Activated CD4-positive, CD25-positive, alpha-beta regulatory T cell (primary cell): ENCODE measurements at places on chromosomes 7 and 10.

GRCh38 chr7:82542665-82543064 is 99.1 kb upstream of the CACNA2D1 start:
- DNase-seq = no peak

- no peak for DNase-seq
Observed at GRCh38 chr10:8331387-8331786, 276.9 kb downstream of the GATA3 start.

DNA sequence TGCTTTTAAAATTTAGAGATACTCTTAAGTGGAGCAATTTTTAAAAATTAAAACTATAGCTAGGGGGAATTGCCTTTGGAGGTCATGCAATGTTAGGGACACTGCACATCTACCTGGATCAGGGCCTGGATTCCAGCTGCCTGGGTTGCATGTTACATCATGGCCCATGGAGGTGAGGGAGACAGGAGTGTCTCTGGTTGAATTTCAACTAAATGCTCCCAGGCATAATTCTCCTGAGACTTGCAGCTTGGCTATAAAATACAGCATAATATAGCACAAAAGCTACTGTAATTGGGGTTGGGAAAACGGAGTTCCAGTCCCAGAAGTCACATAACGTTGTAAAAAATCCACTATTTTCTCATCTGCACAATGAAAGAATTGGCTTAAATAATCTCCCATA is 782.5 kb downstream of the LRMDA start:
- DNase-seq = no peak

GRCh38 chr10:6035931-6036575 is 26.1 kb downstream of the IL2RA start:
- DNase-seq = no peak

GRCh38 chr7:4725850-4726450 is 43.9 kb downstream of the FOXK1 start:
- no peak for DNase-seq

DNA sequence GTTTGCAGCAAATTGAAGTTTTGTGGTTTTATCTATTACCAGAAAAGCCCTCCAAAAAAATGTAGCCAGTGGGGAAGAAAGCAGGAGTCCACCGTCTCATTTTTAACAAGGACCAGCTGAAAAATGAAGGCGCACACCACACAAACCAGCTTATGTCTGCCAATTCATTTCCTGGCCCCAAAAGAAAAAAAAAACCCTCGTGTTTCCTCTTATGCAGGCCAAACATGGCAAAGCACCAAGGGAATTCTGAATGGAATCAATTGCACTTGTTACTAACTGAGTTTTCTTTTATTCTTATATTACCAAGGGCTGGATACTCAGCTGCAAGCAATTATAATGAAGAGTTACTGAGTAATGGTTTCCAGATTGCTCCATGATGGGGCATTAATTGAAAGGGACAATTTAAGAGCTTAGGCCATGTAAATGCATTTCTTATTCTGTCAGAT is 428.3 kb upstream of the NPVF start:
- no peak for DNase-seq

DNA sequence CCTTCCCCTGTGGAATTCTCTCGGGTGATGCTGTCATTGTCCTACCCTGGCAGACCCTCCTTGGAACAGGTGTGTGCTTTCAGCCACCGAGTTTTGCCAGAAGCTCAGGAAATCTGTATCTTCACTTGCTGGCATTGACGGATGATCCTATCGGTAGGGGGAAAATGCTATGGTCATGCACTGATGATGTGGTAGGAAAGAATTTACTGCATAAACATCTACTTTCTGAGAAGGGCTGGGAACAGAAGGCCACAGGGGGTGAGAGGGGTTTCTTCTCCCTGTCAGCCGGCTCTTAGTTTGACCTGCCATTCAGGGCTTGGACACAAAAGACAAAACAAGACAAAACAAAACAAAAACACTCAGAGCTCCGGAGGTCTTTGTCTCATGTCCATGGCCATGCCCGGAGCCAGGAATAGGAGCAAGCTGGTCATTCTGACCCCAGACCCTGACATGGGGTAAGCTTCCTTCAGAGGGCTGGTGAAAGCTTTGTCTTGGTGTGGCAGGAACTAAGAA is 43.6 kb upstream of the CARD11 start:
- DNase-seq = no peak

DNA sequence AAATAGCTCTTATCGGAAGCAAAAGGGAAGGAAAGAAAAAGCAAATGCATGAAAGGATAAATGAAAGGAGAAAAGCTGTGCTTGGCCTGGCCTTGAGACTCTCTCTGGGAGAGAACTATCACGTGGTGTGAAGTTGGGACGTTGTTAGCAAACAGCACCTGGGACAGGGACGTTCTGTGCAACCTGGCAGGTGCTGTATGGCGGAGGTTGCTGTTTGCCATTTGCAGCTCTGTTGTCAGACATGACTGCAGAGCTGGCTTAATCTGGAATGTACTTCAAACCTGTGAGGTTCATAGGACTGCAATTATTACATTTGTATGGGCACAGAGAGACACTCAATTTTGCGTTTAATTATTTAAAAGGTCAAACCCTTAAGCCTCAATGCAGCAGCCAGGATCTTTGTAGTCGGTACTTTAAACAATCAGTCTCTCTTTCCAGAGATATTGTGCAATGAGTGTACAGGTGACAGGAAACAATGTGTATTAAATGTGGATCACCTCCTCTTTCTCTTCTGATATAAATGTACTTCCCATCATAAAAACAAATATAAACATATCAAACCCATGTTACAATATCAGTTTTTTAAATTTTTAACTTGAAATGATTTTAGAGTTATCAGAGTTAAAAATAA is 800.5 kb upstream of the KCND2 start:
- no peak for DNase-seq

GRCh38 chr10:58513188-58514110 is 777 bp downstream of the BICC1 start:
- DNase-seq = no peak

DNA sequence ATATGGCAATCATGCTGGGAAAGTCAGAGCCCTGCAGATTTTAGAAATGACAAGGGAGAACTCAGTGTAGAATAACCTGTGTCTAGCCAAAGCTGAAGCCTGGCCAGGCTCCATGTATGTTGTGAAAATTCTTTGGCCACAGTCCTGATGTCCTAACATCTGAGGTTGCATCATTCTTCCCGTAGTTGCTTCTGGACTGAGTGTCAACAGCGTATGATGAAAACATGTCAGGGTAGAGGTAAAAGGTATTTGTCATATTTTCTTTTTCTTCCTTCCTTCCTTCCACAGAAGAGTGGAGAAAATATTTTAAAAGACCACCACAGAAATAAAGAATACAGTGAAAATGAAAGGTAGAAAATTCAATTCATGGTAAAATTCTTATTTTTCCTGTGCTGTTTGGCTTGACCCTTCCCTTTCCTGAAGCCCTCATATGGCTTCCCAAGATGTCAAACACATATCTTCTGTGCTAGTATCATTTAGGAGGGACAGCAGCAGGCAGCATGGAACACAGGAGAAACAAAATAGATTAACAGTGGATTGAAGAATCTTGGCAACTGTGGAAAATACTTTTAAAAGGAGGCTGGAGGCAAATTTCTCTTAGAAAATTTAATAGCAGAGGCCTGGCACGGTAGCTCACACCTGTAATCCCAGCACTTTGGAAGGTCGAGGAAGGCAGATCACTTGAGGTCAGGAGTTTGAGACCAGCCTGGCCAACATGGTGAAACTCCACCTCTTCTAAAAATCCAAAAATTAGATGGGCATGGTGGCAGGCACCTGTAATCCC is 18.9 kb upstream of the NRBF2 start:
- no peak for DNase-seq

- DNase-seq = no peak
Observed at GRCh38 chr7:73626814-73627213, 2.5 kb upstream of the MLXIPL start.

DNA sequence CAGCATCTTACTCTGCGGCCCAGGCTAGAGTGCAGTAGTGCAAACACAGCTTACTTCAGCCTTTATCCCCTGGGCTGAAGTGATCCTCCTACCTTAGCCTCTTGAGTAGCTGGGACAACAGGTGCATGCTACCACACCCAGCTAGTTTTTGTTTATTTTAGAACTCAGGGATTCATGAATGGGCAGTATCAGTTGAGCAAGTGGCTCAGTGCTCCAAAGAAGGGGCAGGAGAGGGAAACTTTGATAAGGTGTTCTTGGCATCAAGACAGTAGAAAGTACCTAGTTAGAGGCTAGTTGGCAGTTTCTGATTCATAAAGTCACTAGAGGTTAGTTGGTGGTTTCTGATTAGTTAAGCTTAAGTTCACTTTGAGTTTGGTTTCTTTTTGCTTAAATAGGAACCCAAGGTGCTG is 18.4 kb downstream of the TRIM24 start:
- no peak for DNase-seq

- DNase-seq = no peak
Observed at GRCh38 chr10:45592432-45592831, 80.1 kb downstream of the ZFAND4 start.

- no peak for DNase-seq
Observed at GRCh38 chr7:17937506-17938120, 2.7 kb downstream of the SNX13 start.

GRCh38 chr7:30660331-30661255 is 21.7 kb downstream of the CRHR2 start:
- DNase-seq = no peak

DNA sequence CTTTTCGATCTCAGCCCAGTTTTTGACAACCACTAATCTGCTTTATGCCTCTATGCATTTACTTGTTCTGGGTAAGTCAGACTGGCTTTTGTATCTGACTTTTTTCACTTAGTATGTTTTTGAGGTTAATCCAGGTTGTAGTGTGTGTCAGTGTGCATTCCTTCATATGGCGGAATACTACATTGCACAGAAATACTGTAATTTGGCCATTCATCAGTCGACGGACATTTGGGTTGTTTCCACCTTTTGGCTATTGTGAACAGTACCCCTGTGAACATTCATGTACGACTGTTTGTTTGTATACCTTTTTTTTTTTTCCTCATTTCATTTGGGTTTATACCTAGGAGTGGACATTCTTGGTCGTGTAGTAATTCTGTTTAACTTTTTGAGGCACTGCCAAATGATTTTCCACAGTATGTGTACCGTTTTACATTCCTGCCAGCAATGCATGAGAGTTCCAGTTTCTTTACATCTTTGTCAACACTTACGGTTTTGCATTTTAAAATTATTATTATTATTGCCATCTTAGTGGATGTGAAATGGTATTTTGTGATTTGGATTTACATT is 57.4 kb downstream of the MKLN1 start:
- no peak for DNase-seq

DNA sequence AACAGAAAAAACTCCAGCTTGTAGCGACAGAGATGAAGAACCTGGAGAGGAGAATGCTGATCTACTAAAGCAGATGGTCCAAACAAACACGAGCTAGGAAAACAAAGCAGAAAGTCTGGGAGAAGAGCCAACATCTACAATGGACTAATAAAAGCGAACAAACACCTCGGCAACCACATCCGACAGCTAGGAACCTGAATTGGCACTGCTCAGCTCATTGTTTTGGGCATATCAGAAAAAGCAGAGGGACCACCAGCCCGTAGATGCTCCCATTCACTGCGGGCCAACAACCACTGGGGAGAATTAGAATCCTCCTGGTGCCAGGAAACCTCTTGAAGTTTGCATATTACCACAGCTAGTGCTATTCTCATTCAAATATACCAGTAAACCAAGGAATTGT is 204.7 kb downstream of the NXPH1 start:
- DNase-seq = no peak

- no peak for DNase-seq
Observed at GRCh38 chr7:48182718-48183369, 11.6 kb downstream of the ABCA13 start.

- DNase-seq = no peak
Observed at GRCh38 chr7:138900035-138900828, 81.0 kb downstream of the KIAA1549 start.

DNA sequence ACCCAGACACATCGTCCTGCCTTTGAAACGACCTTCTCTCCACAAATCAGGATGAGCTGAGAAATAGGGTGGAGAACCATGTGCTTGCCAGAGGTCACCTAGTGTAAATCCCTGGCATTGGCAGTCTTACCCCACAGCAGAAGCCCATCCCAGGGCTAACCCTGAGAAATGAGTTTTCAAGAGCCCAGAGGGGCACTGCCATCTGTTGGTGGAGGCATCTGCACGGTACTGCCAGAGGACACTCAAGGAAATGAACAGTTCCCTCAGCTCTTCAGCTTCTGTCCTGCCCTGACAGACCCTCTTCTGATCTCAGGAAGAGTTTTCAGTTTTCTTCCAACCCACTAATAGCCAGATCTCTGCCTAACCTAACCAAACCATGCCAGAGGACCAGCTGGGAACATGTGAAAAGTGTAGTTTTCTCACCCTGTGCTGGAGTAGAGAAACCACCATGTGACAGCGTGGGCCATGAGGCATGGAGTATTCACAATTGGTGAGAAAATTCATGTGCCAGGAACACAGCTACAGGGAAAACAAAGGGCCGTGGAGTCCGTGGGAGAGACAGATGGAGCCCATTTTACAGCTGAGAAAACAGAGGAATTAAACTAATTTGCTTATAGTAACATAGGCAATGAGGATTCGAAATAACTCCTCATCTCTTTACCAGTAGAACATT is 37.7 kb upstream of the ITPRID1 start:
- DNase-seq = no peak

- no peak for DNase-seq
Observed at GRCh38 chr7:108203537-108203936, 73.4 kb upstream of the LAMB4 start.
